Neural crest cell (in vitro differentiated cells): ENCODE measurements at places on chromosomes 3 and 15.

GRCh38 chr3:42120866-42121265, 29.7 kb downstream of the TRAK1 start:
- no peak for DNase-seq

- DNase-seq: no peak
Observed at GRCh38 chr3:127800508-127800907, 21.8 kb downstream of the MGLL start.

DNA sequence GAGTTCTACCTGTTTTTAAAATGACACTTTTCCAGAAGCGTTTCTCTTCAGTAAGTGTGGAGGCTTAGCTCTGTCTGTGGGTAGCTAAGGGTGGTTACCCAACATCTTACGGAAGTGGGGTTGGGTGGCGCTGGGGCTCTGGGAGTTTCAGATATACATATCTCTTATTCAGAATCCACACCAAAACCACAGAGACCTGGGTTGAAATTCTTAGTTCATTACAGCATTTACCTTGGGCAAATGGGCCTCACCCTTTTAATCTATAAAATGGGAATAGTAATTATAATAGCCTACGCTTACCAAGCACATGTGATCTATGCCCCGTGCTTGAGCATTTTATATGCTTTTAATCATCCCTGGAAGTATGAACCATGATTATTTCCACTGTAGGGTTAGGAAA, 9.4 kb downstream of the PTPRG start:
- no peak for DNase-seq

DNA sequence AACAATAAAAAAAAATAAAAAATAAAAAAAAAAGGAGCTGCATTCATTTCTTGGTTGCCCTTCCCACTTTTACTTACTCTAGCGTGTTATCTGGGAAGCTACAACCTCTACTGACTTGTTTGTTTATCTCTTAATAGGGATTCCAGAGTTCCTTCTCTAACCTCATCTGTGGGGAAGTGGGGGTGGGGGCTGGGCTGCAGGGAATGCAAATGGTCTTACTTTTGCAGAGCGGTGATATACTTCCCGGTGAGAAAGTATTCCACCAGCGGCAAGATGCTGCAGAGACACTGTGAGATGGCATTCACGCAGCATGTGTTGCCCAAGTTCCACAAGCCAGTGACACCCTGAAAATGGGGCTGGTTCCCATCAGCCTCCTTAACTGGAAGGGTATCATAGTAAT, 2.1 kb downstream of the USP50 start:
- no peak for DNase-seq

GRCh38 chr3:116453666-116454346, 8.5 kb upstream of the LSAMP start:
- DNase-seq: no peak

DNA sequence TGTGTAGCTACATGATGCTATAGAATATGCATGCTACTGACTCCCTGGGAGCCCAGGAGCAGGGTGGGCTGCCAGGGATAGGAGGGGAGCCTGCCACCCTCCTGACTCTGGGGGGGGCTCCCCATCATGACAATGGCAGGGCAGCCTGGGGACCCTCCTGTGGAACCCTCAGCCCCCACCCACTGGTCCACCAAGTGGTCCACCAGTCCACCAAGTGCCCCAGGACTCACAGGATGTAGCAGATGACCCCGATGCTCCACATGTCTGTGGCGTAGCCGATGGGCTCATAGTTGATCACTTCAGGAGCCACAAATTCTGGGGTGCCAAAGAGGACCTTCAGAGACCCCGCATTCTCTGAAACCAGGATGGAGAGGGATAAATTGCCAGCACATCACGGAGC, 53.0 kb upstream of the HACD2 start:
- DNase-seq: no peak

DNA sequence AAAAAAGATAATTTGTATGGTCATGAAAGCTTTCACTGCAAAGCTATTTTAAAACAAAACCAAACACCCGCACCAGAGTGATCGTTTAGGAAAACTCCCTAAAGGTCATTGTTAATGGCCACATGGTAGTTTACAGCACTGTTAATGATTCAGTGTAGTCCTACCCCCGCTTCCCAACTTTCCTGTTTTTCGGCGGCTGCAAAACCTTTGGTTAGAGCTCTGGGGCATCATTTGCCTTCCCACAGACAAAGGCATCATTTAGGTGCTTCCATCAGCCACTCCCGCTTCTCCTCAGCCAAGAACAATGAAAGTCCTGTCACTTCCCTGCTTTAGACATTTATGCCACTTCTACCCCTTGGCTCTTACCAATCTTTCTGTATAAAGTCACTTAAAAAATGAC, 10.6 kb downstream of the MELTF start:
- no peak for DNase-seq

GRCh38 chr15:82621970-82622369, 25.2 kb downstream of the CPEB1 start:
- no peak for DNase-seq

GRCh38 chr3:158659454-158660237, 12.8 kb downstream of the LXN start:
- DNase-seq: peak; percentile 43

- no peak for DNase-seq
Observed at GRCh38 chr3:102098130-102098885, 249.0 kb downstream of the NFKBIZ start.

- no peak for DNase-seq
Observed at GRCh38 chr3:173708191-173708590, 310.6 kb downstream of the NLGN1 start.

- no peak for DNase-seq
Observed at GRCh38 chr15:54187325-54187724, 209.1 kb downstream of the UNC13C start.

DNA sequence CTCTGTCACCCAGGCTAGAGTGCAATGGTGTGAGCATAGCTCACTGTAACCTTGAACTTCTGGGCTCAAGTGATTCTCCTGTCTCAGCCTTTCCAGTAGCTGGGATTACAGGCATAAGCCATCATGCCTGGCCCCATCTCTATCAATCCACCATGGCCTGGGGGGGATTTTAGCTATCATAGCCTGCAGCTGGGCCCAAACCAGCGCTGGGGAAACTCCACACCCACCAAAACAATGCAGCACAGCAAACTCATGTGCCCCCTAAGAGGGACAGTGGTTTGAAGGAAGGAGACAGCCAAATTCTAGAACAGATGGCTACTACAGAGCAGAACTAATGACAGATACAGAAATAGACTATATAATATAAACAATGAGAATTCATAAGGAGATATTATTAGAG, 13.8 kb upstream of the NSMCE3 start:
- no peak for DNase-seq

DNA sequence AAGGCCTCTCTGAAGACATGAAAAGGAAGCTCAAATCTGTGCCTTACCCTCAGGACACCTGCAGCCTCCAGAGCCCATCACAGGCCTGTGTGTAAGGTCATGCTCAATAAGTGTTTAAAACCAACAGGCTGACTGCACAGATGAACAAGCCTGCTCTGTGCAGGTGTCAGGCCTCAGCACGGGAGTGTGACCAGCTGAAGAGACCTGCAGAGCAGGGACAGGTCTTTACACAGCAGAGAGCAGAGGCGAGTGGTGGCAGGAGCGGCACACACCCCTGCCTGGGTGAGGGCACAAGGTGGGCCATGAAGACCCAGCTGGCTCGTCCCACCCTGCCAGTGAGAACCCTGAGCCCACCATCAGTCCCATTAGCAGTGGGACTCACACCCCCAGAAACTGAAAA, 56.9 kb downstream of the ROPN1B start:
- no peak for DNase-seq

GRCh38 chr3:54427501-54427900, 305.1 kb downstream of the CACNA2D3 start:
- DNase-seq: no peak

DNA sequence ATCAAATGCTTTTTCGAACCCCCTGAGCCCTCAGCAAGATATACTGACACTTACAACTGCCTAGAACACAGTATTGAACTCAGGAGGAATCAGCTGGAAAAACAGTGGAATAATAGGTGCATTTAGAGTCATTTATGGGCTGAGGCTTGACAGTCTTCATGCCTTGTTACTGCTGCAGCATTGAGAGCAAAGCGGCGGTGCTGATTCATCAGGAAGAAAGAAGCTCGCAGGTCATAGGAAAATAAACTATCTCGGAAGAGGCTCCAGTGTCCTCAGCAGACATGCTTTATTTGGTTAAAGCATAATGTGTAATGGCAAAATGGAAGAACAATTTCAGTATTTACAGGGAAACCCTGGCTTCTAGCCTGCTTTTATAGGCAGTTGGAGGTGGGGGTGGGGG, 30.1 kb upstream of the NEO1 start:
- DNase-seq: no peak

DNA sequence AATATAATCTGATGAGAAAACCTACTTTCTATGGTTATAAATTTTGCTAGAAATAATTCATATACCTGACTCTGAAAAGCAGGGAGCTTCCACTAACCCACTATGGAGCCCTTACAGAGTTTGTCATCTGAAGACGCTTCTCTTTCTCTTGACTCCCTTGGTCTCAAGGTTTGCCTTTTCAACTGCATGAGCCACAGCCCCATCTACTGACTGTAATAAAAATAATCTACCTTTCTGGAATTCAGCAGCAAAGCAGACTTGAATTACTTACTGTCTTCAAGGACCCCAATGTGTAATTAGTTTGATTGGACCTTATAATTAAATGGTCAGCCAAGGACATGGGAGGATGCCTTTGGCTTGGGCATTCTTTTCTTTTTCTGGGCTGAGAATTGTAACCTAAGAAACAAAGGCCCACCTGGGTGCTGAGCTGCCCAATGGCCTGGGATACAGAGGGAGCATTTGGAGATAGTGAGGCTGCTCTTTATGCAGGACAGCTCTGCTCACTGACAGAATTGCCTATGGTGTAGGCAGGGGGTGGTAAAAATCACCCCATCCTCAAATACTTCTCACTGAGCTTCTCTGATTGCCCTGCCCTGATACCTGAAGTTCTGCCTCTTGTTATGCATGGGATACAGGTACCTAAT, 178.6 kb upstream of the TRIM42 start:
- DNase-seq: no peak

DNA sequence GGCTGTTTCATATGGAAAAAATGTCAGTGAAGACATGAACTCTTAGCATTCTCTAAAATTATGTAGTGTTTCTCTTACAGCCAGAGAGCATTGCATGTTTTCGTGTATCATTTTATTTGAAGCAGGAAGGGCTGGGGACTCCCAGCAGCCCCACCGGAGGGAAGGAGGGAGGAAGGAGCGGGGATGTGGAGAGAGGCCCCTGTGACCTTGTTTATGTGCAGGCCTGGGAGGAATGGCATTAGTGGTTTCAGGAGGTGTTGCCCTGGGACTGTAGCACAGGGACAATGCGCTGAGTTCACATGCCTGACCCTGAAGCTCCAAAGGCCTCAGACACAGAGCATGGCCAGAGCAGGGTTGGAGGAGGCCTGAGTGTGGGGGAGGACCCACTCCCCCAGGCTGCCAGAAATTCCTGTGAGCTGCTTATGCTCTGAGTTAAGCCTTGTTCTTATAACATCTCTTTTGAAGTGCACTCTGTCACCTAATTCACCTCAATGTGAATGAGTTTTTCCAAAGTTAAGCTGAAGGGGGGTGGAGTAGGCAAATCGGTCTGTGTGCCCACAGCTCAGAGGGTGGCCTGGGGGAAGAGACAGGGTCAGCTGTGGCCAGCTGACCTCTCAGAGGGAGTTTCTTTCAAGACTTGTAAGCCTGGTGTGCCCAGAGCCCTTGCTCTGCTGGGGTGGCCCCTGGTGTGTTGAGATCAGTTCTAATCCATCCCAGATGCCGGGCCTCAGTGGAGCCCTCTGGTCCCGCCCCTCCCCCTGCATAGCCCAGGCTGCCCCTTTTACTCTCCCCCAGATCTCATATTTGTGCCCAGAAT, 3.9 kb upstream of the RNU6-1 start:
- DNase-seq: no peak

GRCh38 chr15:93997071-93997658, 234.2 kb upstream of the MCTP2 start:
- peak; percentile 20 for DNase-seq

DNA sequence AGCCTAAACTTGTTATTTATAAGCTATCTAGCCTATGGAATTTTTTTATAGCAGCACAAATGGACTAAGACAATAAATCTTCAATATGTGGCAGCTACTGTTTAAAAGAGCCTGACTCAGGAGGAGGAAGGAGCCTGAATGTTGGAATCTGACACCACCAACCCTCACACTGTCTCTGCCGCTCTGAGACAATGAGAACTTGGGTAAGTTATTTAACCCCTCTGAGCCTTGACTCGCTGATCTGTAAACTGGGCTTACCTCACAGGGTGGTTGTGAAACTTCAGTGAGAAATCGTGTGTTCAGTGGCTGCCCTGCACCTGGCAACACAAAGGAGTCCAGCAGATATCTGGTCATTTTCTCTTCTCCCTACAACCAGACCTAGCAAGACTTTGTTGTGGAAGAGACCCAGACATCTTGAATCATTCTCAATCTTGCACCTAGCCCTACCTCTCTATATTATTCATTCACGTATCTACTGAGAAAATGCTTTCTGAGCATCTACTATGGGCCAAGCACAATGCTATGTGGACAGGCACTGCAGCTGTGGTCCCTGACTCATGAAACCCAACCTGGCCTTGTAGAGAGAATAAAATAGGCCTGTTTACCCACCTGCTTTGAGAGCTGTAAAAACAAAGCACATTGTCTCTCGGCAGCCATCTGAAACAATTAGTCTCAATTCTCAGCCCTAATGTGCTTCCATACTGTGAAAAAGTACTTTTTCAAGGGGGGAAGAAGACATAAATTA, 81.9 kb upstream of the SLC25A36 start:
- DNase-seq: no peak

GRCh38 chr15:57921371-57921770, 144.1 kb downstream of the ALDH1A2 start:
- no peak for DNase-seq

GRCh38 chr3:6449099-6449498, 411.8 kb upstream of the GRM7 start:
- DNase-seq: no peak

GRCh38 chr3:104132566-104133403, 1233.9 kb upstream of the ALCAM start:
- DNase-seq: no peak

GRCh38 chr3:26246901-26247300, 375.7 kb upstream of the LRRC3B start:
- DNase-seq: no peak

- DNase-seq: no peak
Observed at GRCh38 chr15:33888176-33888575, 80.1 kb upstream of the CHRM5 start.

- DNase-seq: no peak
Observed at GRCh38 chr15:42046597-42046996, 25.8 kb upstream of the PLA2G4E start.

- DNase-seq: peak; percentile 65
Observed at GRCh38 chr3:49132437-49133225, at the start of gene LAMB2. TSS of gene LAMB2 (minus strand) at chr3:49133050. CDS start at chr3:49132867, 183 bp downstream.

GRCh38 chr15:66461917-66462316, 35.6 kb downstream of the SNAPC5 start:
- no peak for DNase-seq
